ENCODE measurements at places on chromosomes 7 and 10. TPM values are rescaled to one million over a fixed set of nuclear protein-coding genes. Genes with fewer than 3 reads are reported as not detected.

HMX2 gene
- not detected for total RNA-seq

RARRES2 gene
- total RNA-seq = 55.3 TPM

SPDYE8 gene
- not detected for total RNA-seq

ABCB1 gene
- total RNA-seq = 5.9 TPM

VWA2 gene
- not detected for total RNA-seq

LOXL4 gene
- 20.5 TPM for total RNA-seq

PON1 gene
- total RNA-seq = not detected

WDR11 gene
- total RNA-seq = 79.8 TPM

FAM180A gene
- total RNA-seq = 5.0 TPM

INSYN2A gene
- total RNA-seq = 0.27 TPM

ZNF503 gene
- 10.7 TPM for total RNA-seq

TMEM60 gene
- 24.1 TPM for total RNA-seq

ACSM6 gene
- not detected for total RNA-seq

ADAM8 gene
- total RNA-seq = 2.2 TPM

Data from thyroid gland (tissue), 4 donors.